ENCODE measurements at places on chromosomes 4 and X.

- DNase-seq: no peak
These were observed 379.4 kb downstream of the FBXW7 start for GRCh38 chr4:152156442-152156841.

DNA sequence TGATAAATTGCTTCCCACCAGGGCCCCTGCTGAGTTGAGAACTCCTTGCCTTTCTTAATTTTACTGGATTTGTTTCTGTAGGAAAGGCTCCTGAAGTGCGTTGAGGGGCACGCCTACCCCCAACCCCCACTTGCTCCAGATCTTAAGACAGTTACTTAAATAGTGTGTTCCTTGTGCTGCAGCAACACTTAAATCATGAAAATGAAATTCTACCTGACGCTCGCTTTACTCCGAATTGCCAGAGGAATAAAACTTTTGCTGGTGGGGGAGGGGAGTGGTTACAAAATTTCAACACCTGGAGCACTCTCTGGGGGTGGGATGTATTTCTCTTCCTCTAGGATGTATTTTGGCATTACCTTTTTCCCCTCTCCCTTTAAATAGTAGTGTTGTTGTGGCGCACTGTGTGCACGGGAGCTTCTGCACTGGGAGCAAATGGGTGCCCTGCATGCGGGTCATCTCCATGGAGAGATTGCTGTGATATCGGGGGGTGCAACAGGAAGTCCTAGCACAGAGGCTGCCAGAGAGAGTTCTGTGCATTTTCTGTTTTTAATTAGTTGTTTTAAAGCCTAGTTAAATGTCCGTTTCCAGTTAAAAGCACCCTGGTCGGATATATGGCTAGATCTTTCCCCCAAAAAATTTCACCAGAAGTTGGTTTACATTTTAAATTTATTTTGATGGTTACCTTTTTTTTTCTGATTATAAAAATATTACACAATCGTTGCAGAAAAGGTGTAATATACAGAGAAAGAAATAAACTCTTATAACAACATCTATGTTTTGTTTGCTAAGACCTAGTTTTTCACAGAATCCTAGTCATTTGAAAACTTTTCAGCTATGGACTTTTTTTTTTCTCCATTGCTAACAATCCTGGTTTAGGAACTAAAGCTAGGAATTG is 207.7 kb downstream of the SOWAHB start:
- peak; percentile 18 for DNase-seq

- DNase-seq: no peak
These were observed 57.0 kb upstream of the GBA3 start for GRCh38 chr4:22635692-22636091.

- no peak for DNase-seq
These were observed 3.8 kb downstream of the FGF16 start for GRCh38 chrX:77450996-77451395.

GRCh38 chr4:81684352-81684751 is 212.6 kb upstream of the RASGEF1B start:
- peak; percentile 9 for DNase-seq

DNA sequence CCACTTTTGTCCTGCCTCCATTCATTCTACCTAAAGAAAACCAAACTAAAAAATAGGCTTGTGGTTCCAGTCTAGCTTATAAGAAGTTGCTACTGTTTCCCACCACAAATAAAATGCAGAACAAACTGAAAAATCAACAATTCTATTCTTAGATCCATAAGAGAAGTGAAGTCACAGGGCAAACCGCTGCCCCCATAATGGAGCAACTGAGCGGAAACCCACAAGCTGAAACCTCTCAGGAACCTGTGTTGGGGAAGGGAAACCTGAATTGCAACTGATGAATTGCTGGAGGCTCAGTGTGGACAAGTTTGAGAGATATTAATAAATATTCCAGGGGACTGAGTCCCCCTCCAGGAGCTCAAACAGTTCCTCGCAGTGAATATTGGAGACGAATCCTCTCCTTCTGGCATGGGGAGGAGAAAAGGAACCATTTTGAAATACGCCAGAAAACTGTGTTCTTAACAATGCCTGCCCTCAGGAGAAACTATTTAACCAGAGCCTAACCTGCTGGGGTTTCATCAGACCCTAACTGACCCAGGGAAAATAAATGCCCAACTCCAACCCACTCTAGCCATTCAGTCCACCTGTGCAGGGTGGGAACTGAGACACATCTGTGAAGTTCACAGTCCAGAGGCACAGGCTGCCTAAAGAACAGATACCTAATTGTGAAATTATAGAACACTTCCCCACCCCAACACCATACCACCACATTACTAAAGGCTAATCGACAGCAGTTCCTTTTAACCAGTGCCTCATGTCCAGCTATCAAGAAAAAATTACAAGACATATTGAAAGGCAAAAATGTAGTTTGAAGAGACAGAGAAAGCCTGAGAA is 22.8 kb upstream of the SH3RF1 start:
- DNase-seq: no peak

DNA sequence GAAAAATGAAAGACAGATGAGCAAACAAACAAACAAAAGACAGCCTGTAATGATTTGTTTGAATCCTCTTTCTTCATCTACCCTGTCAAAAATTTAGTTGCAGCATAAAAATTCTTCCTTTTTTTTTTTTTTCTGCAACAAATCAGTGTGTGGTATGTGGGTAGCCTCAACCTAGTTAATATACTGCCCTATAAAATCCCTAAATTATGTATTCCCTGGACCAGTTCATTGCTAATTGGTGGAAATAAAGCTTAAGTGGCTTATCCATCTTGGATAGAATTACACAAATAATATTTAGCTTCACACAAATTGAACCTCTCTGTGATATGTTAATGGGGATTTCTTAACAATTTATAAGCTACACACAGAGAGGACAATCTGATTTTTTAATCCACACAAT is 208.4 kb downstream of the NDST4 start:
- DNase-seq: no peak

DNA sequence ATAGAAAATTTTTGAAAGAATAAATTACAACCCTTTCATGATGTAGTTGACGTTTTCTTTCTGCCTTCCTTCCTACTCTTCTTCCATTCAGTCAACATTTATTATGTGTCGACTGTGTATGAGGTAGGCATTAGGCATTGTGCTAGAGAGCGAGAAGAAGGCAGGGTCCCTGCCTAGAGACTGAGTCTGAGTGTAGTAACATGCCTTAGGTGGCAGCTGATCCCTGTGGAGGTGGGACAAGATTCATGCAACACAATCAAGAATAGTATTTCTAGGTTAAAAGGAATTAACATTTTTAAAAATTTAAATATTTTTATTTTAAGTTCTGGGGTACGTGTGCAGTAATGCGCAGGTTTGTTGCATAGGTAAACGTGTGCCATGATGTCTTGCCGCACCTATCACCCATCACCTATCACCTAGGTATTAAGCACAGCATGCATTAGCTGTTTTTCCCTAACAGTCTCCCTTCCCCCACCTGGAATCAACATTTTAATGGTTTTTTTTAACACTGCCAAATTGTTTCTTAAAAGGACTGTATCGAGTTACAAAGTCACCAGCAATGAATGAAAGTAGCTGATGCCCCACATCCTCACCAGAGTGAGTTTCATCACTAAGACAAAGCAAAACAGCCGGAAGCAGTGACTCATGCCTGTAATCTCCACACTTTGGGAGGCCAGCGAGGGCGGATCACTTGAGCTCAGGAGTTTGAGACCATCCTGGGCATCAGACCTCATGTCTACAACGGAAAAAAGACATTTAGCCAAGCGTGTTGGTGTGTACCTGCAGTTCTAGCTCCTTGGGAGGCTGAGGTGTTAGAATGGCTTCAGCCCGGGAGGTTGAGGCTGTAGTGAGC is 84.0 kb downstream of the WWC2 start:
- DNase-seq: peak; percentile 37

GRCh38 chr4:924107-925096 is 7.7 kb downstream of the GAK start:
- no peak for DNase-seq

DNA sequence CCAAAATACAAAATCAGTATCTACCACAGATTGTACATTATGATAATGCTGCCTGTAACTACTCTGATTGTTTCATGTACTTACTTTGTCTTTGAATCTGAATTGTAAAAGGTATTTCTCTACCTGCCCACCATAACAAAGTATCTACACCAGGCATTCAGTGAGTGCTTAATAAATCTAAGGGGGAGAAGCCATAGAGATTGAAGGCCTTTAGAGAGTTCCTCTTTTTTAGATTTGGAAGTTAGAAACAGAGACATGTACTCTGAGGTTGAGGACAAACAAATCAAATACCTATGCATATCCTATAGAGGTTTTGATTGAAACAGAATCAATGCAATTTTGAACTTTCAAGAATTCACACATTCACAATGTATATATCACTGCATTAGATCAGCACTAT is 42.7 kb downstream of the SAT1 start:
- DNase-seq: no peak

DNA sequence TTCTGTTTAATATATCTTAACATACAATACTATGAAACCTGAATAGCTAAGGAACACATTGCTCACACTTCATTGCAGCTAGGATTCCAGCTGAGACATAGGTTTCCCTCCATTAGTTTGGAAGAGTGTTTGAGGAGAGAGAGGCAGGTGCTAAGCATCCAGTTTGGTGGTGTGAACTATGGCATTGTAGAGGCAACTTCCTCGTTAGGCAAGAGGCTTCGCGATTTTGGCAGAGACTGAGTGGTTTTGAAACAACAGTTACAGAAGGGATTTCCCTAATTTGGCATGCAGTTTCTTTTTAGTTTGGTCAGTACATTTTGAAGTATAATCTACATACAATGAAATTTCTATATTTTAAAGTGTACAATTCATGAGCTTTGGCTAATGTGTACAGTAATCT is 117.1 kb upstream of the BMP3 start:
- DNase-seq: no peak

- DNase-seq: no peak
These were observed 104.8 kb downstream of the DLG3 start for GRCh38 chrX:70549429-70549828.

All from NCI-H510A (cell line).